ENCODE measurements at places on chromosomes 12 and 14. TPM values are rescaled to one million over a fixed set of nuclear protein-coding genes. Genes with fewer than 3 reads are reported as not detected.

The LMNTD1 gene
- total RNA-seq = not detected

GRCh38 chr14:94021416-94022157 lies 4.6 kb upstream of the OTUB2 start:
- no peak for DNase-seq

GRCh38 chr12:54038871-54039414 lies 6.1 kb downstream of the HOXC5 start:
- no peak for DNase-seq

DNA sequence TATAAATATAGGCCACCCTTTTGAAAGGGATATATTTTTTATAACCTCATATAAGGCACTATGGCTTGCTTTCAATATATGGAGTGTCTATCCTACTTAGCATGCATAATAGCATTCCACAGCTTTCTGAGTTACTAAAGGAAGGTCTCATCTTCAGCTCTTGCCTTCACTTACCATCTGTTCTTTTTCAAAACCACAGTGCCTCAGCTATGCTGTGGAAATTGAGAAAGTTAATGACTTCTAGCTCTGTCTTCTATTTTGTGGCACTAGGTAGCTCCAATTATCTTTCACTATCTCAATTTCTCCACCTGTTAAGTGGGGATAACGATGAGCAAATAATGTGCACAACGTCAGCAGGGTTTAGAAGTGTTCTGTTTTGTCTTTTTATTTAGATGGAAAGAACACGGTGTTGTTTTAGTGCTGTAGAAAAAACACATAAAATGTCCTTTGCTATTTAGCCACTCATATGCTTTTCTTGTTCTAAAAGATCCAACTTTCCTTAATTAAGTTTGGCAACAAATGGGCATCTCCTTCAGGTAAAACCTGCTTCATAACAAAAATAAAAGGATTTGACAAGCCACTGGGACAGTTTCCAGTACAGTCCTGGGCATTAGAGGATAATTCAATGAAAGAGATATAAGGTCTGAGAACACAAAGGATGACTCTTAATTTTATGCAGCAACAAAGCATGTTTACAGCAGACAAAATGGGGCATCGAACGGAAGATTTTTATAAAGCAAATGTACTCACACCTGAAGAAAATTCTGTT lies 462.0 kb upstream of the SYT1 start:
- no peak for DNase-seq

The KRT6C gene
- not detected for total RNA-seq

The SIX4 gene
- total RNA-seq = 2.5 TPM

DNA sequence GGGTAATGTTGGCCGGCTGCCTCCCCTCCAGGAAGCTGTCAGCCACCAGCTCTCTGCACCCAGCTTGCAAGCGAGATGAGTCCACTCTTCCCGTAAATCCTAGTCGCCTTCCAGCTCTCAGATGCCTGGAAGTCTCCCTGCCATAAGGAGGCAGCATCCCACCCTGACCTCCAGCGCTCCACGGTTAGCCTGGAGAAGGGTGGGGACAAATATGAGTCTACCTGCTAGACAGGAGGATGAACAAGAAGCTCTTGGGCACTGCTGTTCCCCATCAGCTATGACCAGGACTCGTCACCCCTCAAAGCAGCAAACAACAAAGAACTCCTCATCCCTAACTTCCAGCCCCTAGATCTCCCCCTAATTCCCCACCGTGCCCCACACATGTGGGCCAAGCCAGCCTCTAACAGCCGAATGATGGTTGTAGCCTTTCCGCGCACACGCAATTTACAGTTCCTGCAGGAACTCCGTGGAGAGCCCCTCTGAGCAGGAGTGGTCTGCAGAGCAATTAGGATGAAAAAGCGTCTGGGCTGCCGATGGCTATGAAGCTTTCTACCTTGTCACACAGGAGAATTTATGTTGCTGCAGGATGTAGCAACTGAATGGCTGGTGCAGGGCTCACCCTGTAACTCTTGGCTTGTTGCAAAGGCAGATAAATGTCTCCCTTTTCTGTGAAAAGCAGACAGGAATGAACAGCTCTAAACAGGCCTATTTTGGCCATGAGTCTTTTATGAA lies 181.4 kb downstream of the GLT1D1 start:
- no peak for DNase-seq

DNA sequence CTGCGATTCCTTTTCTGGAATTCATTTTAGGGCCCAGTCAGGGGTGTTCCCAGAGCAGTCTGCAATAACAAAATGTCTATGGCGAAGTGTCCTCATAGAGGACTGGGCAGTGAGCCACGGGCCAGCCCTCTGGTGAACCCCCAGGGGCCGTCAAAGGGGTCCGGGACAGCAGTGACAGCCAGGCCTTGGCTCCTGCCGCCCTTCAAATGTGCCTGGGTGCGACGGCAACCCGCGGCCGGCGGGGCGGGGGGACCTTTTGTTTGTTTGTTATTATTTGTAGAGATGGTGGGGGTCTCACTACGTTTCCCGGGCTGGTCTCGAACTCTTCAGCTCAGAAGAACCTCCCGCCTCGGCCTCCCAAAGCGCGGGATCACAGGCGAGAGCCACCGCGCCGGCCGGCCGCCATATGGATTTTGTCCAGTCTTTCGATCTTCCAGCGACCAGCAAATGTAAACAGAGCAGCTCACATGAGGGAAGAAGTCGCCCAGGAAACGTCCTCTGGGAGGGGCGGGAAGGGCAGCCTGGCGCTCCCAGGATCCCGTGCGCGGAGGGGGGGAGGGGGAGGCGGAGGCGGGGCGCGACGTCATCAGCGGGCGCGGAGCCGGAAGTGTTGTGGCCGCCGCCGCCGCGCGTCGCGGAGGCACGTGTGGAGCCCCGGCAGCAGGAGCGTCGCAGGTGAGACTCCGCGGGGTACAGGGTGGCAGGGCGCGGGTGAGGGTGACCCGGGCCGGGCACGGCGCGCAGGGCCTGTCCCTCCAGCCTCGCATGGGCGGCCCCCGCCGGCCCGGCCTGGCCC lies at the start of gene TRMT61A:
Gene TRMT61A (plus strand): TSS at position 610 of the 796 bp plus-strand sequence. CDS start 783 bp downstream, outside the sequence.
- peak; percentile 92 for DNase-seq

DNA sequence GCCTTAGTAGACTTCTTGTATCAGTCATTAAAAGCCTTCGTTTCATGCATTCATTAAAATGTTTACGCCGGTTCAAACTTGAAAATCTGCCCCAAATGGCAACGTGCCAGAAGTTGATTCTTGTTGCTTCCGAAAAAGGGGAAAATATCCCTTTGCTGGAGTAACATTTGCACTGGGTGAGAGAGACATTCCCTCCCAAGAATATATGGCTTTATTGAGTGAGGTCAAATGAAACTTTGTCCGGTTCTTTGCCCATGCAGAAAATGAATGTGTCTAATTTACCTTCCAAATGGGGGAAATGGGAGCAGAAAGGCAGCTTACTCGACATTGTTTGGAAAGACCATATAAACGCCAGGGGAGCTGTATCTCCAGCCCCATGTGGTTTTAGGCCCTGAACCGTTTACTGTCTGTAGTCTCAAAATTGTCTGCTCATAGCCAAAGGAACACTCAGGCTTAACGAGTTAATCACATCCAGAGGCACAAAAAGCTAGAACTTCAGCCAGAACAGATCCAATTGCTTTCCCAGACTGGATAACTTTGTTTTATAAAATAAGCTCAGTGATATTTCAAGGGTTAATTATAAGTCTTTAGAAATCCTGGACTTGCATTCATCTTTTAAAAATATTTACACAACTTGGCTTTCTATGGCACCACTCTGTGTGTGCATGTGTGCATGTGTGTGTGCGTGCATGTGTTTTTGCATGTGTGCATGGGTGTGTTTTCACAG lies 2.9 kb upstream of the EMP1 start:
- DNase-seq = no peak

- no peak for DNase-seq
Measured at GRCh38 chr14:99930420-99931274, 134.6 kb upstream of the EVL start.

- DNase-seq = no peak
Measured at GRCh38 chr12:51403159-51403558, 12.0 kb upstream of the GALNT6 start.

The RERG gene
- 5.9 TPM for total RNA-seq

The SLC5A8 gene
- total RNA-seq = 0.06 TPM

- no peak for DNase-seq
Measured at GRCh38 chr12:112183141-112184021, 58.0 kb downstream of the TRAFD1 start.

The SETD3 gene
- total RNA-seq = 68.9 TPM

DNA sequence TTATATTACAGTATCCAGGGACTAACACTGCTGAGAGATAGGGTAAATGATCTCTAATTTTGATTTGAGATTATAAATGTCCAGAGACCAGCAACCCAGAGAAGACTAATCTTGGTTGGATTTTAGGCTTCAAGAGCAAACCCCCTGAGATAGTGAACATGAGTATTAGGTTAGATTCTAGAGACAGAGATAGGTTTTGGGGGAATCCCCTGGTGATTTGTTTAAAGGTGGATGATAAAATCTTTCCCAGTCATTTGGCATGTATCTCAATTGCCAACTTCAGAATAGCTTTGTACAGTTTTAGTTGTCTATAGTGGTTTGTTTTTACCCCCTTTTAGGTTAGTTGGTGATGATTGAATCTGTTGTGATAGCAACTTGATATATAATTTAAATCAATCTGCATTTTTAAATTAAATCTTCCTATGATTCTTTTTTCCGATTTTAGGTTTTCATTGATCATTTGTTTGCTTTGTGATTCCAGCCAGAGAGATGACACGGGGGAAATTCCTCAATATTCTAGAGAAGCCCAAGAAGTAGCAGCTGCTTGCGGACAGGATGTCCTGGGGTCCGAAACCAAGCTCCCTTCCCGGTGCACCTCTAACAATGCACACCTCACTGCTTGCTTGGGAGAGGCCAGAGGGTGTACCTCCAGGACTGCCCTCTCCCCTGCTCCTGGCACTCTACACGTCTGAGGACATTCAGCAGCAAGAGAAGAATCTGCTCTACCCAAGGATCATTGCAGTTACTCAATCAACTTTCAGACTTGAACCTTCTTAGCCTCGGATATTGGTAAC lies 40.6 kb upstream of the VSX2 start:
- no peak for DNase-seq

DNA sequence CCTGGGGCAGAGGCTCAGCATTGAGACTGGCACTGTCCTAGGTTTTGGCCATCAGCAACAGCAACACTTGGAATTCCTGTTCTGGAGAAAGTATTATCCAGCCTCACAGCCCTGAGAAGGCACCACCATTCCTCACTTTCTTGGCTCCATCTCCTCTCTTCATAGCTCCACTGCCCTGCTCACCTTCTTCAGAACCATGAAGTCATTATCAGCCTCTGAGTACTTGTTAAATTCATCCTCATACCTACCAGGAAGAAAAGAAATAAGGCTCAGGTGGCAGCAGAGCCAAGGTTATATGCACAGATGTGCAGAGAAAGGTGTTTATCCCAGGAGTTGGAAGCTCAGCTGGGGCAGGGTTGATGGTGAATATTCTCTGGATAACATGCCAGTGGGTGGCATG lies 25.4 kb downstream of the KRT76 start:
- DNase-seq = no peak

The ALKBH1 gene
- 10.2 TPM for total RNA-seq

The DPY19L2 gene
- total RNA-seq = 5.4 TPM

GRCh38 chr12:110822821-110823415 lies 23.9 kb upstream of the CCDC63 start:
- no peak for DNase-seq

GRCh38 chr12:63301311-63301710 lies 150.3 kb upstream of the AVPR1A start:
- DNase-seq = no peak

- no peak for DNase-seq
Measured at GRCh38 chr12:100503228-100503628, 29.6 kb downstream of the NR1H4 start.

GRCh38 chr12:7021956-7022355 lies 3.7 kb upstream of the LPCAT3 start:
- no peak for DNase-seq

DNA sequence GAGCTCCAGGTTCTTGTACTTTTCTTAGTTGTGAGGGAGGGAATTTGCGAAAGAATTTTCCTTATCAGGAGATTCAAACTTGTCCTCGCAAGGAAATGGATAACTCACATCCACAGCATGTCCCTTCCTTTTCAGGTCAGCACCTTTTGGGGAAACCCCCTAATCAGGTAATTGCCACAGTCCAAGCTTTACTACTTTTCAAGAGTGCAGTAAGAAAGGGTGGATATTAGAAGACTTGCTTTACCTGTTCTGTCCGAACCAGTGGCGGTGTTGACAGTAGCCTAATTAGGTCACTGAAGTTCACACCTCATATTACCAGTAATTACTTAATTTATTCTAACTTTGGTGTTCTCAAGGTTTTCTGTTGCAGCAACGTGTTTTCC lies 6.7 kb upstream of the C12orf50 start:
- no peak for DNase-seq

DNA sequence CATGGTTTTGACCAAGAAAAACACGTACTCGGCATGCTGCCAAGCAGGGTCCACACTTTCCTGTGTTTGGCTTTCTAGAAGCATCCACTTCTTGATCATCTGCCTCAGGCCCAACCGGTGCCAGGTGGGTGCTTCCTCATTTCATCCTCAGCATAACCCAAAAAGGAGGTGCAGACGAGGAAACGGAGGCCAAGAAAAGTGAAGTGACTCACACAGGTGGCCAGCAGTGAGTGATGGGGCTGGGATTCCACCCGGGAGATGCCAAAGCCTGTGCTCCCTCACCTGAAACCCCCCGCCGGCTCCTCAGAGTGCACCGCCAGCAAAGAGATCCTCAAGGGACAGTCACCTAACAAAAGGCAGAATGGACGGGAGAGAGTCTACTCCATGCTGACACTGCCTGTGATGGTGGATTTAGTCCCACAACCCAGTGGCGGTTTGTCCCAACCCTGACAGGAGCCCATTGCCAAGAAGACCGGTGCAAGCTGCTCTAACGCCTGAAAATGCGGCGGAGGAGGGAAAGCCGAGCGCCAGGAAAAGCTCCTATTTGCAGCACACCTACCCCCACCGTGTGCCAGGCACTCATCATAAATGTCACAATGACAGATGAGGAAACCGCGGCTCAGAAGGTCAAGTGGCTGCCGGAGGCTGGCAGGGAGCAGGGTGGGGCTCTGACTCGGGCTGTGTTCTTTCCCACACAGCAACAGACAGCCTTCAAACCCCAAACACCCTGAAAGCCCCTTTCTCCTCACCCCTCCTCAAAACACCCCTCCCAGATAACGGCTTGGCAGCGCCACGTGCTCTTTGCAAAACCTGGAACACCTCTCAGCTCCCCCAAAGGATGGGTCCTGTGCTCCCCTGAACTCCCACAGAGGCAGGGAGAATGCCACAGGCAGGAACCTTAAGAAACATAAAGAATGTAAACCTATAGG lies 18.8 kb downstream of the BCL11B start:
- DNase-seq = no peak

DNA sequence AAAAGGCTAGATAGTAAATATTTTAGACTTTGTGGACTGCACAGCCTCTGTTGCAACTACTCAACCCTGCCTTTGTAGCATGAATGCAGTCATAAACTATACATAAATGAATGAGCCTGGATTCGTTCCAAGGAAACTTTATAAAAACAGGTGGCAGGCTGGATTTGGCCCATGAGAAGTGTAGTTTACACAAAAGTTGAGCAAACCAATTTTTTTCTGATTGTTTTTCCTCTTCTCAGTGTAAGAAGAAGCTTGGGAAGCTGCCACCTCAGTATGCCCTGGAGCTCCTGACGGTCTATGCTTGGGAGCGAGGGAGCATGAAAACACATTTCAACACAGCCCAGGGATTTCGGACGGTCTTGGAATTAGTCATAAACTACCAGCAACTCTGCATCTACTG lies 9.5 kb downstream of the OAS1 start:
- DNase-seq = no peak

- DNase-seq = no peak
Measured at GRCh38 chr14:26204366-26204727, 393.5 kb downstream of the NOVA1 start.

GRCh38 chr12:105858981-105859710 lies 279.6 kb downstream of the NUAK1 start:
- DNase-seq = no peak

The RSRC2 gene
- 53.1 TPM for total RNA-seq

GRCh38 chr12:132103542-132104308 lies 40.4 kb downstream of the DDX51 start:
- DNase-seq = no peak
